ENCODE measurements at places on chromosomes 6 and 20. TPM values are rescaled to one million over a fixed set of nuclear protein-coding genes. Genes with fewer than 3 reads are reported as not detected.

Gene EDN1
- 168 TPM for total RNA-seq

Gene BMP2
- total RNA-seq: 16.6 TPM

Gene C6orf118
- total RNA-seq: not detected

Gene RBM24
- total RNA-seq: 3.3 TPM

Gene CBLN4
- total RNA-seq: not detected

Gene ETV7
- total RNA-seq: 0.27 TPM
